Liver (tissue), 10 donors: ENCODE measurements at places on chromosomes 1 and 21. TPM values are rescaled to one million over a fixed set of nuclear protein-coding genes. Genes with fewer than 3 reads are reported as not detected.

WNT3A gene
- not detected for total RNA-seq

- no peak for DNase-seq
These were observed 55.8 kb downstream of the SLC9A1 start for GRCh38 chr1:27099135-27099586.

- DNase-seq, result no peak
These were observed 8.3 kb upstream of the CHD5 start for GRCh38 chr1:6188466-6188865.

- DNase-seq, result no peak
These were observed 12.6 kb upstream of the BARHL2 start for GRCh38 chr1:90729504-90730242.

DNA sequence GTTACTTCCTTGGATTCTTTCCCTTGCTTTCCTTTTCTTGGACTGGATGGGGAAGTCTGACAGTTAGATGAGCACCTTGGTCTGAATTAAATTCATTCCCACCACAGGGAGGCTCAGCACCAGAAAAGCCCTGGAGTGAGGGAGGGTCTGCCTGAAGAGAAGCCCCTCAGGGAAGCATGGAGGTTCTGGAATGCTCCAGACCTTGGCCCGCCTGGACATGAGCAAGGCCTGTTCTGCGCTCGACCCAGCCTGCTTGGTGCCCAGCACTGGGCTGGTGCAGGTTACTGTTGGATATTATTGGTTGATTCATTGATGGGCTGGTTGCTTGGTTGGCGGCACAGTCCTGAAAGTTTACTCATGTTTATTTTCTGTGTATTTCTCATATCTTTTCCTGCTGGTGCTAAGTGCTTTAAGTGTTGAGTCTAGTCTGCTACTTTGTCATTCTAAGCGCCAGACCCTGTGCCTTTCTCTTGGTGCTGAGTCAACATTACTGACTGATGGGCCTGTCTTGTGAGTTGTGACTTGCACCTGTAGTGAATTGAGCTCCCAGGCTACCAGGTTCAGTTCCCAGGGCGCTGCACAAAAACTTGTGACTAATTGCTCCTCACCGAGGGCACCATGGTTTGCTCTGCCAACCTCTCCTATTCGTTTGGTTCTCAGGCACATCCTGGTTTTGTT, 538.5 kb downstream of the KIF26B start:
- DNase-seq, result no peak

GRCh38 chr21:41877901-41878830, 978 bp downstream of the PRDM15 start:
- peak; percentile 37 for DNase-seq
